ENCODE measurements at places on chromosomes 13 and 19.
A peak's percentile ranks its signal among the peaks of the same experiment; 100 is the strongest.

DNA sequence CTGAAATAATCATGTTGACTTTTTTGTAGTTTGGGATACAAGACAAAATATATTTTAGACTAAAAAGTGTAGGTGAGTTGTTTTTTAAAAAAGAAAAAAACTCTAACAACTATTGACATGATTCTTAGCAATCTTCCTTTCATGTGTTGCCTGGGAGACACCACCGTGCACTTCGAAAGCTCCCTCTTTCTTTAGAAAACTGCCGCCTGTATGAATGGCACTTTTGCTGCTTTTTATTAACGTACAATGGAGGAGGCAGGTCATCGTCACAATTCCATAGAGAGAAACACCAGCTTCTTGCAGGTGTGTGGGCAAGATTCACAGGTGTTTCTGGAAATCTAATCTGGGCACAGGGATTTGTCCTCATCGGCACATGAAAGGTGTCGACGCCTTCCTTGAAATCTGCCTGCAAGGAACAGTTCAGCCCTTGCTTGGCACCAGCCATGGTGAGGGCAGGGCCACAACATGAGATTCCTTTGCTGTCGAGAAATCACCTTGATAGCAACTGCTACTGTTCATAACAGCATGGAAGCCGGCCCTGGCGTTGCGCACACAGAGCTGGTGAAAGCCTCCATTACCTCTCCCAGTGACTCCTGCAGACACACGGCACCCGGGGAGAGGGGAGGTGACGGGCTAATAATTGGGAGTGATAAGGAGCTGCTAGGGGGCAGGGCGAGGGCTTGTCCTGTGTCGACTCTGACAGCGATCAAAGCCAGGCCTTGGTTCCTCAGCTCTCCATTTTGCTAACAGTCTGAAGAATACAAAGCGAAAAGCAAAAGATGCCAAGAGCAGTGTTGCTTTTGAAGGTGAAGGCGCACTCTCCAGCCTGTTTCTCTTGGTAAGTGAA lies 66.5 kb downstream of the EFNB2 start:
- no peak for DNase-seq

DNA sequence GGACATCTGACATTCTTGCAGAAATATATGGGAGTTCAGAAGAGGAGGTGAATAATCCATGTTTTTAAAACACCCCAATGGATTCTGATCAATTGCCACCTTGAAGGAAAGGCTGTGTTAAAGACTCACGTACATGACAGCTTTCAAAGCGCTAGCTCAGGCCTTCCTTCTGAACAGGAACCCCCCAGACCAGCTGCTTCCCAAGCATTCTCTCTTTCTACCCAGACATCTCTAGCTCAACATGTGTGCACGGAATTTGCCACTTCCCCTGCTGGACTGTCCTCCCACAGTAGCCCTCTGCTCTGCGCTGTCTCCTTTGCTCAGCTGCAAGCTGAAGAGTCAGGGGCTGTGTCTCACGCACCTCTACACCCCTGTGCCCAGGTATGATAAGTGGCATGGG lies 54.5 kb downstream of the STK24 start:
- no peak for DNase-seq

DNA sequence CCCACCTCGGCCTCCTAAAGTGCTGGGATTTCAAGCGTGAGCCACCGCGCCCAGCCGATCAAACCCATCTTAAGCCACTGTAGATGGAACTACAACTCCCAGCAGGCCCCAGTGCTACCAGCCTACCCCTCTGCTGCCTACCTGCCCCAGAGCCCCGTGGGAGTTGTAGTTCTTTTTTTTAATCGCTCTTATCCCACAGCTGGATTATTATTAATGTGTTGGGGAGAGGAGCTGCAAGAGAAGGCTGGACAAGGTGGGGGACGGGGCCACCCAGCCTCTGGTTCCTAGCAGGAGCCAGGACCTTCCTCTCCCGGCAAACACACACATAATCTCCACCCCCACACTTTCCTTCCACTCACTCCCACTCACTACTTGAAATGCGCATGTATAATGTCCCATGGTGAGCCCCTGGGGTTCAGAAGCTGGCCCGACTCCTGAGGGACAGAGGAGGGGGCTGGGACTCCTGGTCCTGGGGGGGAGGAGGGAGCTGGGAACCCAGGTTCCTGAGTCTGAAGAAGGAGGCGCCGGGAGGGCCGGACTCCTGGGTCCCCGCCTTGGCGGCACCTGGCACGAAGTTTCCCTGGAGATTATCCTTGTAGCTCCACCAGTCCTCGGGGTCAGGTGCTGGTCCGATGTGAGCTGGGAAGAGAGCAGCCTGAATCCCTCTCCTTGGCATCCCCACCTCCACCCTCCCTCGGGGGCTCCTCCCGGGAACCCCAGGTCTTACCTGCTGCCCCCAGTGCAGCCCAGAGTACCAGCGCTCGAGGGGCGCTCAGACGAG lies 958 bp downstream of the CA11 start:
- DNase-seq = peak; percentile 58

- DNase-seq = no peak
Measured at GRCh38 chr19:58396691-58397532, 1.5 kb downstream of the RNF225 start.

- no peak for DNase-seq
Measured at GRCh38 chr19:6070720-6071485, 39.4 kb downstream of the RFX2 start.

- DNase-seq = no peak
Measured at GRCh38 chr13:46796129-46796514, 839 bp downstream of the ESD start.

DNA sequence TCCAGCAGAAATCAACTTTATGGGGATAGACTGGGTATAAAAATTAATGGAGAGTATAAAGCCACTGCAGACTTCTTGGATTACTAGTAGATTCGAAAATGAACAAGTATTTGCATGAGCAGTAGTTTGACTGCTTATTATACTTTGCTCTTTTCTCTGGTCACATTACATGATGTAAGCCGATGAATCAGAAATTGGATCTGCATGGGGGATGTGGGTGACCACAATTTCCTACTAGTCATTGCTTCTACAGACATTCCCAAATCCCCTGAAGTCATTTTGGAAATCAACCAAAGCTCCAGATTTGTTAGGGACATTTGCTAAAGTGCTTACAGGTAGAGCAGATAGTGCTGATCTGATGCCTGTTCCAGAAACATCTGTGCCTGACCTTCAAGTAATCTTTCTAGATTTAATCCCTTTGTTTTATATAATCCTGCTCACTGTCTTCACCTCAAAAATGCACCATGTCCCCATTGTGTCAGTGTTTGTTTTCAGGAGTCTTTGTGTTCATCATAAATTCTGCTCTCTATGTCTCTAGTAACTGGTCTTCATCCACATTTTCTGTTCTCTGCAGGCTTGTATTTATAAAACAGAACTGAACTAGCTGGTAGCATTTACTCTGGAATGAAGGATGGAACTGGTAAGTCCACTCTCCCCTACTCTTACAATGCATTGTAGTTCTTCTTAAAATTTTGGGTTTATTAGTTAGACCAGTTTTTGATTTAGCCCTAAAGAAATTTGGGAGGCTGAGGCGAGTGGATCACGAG lies 201.5 kb upstream of the CSNK1A1L start:
- DNase-seq = no peak

DNA sequence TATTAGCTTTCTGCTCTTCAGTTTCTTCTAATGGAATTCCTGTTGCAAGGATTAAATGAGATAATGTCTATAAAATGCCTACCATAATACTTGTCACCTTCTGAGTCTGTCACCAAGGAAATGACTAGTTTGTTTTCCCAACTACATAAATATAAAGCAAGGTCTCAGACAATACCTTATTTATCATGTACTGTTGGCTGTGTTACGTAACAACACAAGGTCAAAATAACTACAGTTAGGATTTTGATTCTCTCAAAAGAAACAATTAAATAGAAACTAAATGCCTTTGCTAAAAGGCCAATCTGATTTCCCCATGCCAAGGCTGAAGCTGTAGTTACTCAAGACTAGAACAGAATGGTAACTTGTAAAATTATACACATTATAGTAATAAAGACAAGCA lies 134.5 kb downstream of the PCDH9 start:
- DNase-seq = no peak

- no peak for DNase-seq
Measured at GRCh38 chr13:92734545-92734944, 492.1 kb upstream of the GPC6 start.

DNA sequence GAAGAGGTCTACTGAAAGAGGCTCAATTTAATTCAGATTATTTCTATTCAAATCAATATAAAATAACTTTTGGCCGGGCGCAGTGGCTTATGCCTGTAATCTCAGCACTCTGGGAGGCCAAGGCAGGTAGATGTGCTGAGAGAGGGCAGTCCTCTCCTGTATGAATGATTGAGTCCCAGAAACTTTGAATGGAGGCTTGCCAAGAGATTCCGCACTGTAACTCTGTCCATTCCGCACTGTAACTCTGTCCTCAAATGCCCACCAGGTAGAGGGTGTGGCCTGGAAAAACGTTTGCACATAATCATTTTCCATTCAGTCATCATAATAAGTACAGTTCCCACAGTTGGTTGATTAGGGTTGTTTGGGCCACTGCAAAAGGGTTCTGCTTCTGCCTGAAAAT lies 274.7 kb upstream of the SOX21 start:
- DNase-seq = no peak

- no peak for DNase-seq
Measured at GRCh38 chr19:39780894-39781293, 2.2 kb downstream of the LEUTX start.

DNA sequence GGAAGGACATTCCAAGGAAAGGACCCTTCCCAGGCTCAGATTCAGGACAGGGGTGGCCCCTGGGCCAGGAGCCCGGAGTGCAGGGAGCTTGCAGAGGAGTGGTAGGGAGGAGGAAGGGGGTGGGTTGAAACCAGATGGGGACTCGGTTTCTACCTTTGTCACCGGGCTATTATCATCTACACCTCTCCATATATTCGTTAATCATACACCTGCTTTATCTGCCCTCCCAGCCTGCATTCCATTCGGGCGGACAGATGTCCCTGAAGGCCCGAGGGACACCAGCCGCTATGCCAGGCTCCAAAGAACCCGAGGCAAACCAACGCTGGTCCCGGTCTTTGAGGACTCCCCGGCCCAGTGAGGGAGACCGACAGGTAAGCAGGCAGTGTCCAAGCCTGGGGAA lies 15.5 kb upstream of the MYH14 start:
- DNase-seq = no peak

DNA sequence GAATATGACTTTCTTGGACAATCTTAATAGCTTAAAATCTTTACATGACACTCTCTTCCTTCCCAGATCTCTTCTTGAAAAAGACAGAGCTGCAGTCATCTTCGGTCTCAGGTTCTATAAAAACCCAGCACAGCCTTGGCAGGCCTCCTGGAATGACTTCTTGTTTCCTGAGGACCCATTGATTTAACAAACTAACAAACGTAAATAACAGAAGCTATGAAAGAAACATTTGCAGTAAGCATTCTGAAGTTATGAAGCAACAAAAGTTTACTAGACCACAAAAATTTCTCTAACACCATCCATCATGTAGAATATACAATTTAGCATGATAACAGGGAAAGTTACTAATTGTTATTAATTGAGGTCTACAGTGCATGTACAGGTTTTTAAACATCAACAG lies 62.8 kb upstream of the STARD13 start:
- DNase-seq = no peak

DNA sequence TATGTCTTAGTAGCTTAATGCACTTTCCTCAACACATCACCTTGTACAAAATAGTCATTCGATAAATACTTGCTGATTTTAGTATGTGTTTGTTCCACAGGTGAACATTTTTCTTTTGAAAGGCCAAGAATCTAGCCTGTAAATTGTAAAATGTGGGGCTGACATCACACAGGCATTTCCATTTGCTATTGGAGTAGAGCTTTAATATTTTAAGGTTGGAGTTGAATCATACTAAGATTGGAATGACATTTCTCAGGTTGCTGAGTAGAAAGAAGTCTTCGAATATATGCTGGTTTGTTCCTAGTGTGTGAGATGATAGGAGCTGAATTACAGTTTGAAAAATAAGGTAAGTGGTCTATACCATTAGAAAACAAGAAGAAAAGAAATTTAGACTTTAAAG lies 112.3 kb upstream of the FRY start:
- DNase-seq = no peak

DNA sequence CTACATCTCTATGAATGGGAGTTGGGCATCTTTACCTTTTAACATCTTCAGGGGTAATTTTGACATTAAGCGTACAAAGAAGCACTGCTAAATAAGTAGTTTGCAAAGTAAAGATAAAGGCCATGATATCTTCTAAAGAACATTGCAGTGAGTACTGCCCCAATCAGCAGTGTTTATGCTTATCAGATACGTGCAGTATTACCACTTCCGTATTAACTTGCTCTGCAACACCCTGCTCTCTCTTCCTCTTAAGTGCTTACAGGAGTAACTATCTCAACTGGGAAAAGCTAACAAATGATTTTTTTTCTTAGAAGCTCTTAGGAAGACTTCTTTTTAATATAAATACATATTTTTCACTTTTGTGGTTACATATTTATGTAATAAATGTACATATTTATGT lies 793.7 kb upstream of the SLC10A2 start:
- DNase-seq = no peak

DNA sequence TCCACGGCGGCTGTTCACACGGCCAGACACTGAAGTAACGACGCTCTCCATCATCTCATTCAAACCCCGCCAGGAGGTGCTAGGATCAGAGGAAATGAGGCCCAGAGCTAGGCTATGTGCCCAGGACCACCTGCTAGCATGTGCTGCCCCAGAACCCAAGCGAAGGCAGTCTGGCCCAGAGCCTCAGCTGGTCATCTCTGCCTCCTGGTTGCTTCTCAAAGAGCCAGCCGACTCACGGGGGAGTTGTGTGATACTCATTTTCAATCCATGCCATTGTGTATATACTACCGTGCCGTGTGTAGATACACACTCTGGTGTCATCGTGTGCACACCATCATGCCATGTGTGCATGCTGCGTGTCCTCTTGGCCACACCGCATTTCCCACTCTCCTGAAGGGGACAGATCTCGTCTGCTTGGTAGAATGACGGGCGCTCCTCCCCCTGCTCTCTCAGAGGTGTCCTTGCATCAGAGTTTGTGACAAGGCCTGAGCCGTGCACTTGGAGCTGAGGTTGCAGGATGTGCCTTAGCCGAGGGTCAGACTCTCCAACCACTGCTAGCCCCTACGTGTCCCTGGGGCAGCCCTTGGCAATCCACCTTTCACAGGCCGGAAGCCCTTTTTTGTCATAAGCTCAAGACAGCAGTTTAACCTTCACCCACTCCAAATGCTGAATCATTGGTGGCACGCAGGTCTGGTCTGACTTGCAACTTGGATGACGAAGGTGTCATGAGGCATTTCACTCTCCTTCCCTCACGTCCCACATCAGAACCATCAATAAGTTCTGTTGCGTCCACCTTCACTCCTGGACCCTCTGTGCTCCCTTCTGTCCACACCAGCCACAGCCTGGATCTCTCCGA lies 130.4 kb downstream of the CRYL1 start:
- no peak for DNase-seq

GRCh38 chr13:66195238-66195637 lies 1034.9 kb downstream of the PCDH9 start:
- no peak for DNase-seq
